ENCODE measurements at places on chromosomes 7 and 10.

GRCh38 chr10:33732161-33732680, 397.8 kb upstream of the NRP1 start:
- peak; percentile 18 for DNase-seq

GRCh38 chr10:43125274-43125845, 12.9 kb upstream of the CSGALNACT2 start:
- DNase-seq = no peak

DNA sequence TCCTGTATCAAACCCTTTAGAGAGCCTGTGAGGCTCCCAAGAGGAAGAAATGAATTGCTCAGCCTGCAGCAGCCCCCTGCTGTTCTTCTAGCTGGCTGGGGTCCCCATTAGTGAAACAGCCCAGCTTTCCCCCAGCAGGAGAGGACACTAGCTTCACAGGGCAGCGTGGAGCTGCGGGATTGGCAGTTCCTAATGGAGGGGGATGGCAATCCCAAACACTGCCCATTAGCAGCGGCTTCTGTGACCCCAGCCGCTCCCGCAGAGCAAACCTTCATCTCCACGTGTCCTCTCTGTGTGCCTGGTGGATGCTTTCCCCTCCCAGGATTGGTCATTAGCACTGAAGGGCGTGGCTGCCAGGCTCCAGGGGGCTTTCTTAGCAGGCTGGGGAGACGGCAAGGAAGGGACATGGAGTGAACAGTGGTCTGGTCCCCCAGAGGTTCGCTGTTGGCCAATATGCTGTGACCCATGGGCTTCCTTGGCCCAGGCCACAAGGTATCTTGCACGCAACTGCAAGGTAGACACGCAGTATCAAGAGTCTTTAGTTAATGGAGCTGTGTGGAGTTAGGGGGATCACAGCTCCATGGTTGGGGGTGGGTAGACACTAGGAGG, 322.5 kb upstream of the ZMIZ1 start:
- DNase-seq = no peak

DNA sequence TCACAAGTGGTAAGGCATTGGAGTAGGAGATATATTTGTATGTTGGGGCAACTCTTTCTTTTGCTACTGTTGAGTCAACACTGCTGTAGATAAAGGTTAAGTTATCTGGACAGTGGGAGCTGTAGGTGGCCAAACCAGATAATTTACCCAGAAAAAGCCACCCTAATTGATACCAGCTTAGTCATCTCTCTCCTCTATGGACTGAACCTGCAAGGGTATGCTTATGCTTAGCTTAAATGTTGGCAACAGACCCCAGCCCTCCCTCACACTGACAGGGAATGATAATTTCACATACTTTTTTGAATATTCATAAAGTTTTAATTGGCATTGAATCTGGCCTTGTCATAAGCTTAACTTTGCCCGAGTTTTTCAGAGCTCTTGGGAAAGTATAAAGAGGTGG, 66.3 kb downstream of the CREB5 start:
- DNase-seq = no peak
